PC-9 (cell line): ENCODE measurements at places on chromosomes 5 and 9.

DNA sequence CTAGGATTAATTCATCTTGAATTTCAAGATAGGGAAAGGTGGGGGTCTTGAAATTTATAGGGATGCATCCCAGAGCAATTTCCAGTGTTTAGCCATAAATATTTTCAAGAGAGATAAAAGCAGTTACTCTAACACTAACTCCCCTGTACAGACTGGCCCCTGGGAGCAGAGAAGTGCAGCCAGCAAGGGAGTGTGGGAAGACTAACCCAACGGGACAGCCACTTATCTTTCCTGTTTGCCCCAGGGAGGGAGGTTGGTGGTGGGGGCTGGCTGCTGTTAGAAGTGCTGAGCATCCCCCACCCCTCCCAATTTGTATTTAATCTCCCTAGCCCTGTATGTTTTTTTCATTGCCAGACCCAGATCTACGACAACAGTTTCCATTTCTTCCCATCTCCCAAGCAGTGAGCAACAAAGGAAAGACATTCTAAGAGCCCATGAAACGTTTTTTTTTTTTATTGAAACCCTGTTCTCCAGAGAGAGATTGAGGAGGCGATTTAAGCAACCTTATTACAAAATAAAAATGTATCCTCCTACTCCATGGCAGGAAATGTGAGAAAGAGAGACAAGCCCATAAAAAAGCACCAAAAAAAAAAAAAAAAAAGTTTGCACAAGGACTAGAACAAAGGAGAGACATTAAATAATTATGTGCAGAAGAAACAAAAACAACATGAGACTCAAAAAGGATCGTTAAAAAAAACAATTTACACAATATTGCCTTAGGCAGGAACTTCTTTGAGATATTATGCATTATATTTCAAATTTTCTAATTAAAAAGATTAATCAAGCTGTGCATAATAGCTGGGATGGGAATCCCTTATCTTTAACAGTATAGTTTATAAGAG lies 343.4 kb downstream of the ARHGEF28 start:
- DNase-seq: no peak

DNA sequence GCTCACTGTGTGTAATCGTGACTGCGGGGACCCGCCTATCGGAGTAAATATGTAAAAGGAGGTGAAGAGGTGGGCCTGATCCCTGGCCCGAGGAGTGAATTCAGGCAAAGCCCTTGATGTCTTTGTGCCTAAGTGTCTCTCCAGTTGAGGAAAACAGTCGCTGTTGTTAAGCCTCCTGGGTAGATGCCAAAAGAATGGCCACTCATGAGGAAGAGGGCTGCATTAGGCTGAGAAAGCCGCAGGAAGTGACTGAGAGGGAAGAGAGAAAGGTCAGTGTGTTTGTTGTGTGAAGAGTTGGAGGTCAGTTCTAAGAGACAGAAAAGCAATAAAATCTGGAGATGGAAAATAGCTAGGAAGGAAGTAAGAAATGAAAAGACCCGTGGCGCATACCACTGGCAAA lies 35.8 kb upstream of the PIP5K1B start:
- DNase-seq: no peak

GRCh38 chr5:154244476-154244875 lies 53.9 kb downstream of the GALNT10 start:
- no peak for DNase-seq

DNA sequence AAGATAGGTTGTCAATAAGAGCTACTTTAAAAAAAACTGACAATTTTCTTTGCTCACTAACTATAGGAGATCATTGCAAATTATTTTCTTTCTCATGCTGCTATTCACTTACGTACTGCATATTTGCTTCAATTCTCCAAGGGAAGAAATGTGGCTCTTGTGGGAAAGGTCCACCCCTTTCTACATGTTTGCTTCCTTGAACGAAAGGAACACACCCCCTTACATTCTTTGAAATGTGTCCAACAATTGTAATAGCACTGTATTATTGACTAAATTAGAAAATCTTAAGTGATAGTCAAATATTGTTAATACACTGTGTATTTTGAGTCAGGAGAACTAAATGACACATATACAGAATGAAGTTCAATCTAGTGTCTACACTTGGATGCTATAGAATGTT lies 5.2 kb downstream of the MEF2C start:
- DNase-seq: no peak
